SJSA1 (cell line): ENCODE measurements at places on chromosomes 6 and 20.

DNA sequence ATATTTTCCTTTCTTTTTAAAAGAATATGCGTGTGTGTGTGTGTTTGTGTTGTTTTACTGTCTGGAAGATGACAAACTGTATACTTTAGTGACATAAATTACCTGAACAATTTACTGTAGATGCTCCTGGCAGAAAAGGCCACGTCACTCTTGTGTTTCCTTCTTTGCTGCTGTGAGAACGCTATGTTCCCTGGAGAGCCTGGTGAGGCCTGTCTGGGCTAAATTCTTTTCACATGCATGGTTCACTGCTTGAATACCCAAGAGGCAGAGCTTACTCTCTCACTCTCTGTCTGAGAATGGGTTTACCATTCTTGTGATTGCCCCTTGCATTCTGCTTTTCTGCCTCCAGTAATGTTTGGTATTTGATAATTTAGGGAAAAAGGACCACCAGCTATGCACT, 64.3 kb downstream of the EDN1 start:
- H3K27ac ChIP-seq = peak overlapping the region; percentile 58
- DNase-seq = peak; percentile 75
- H3K4me1 ChIP-seq = peaks cover 48% of the 10 kb centered on the region
- no peaks in the 10 kb centered on the region for H3K36me3 ChIP-seq
- no peak overlapping the region for H3K4me3 ChIP-seq

GRCh38 chr20:8435285-8436035, 303.4 kb downstream of the PLCB1 start:
- no peaks in the 10 kb centered on the region for H3K27me3 ChIP-seq
- H3K4me1 ChIP-seq = no peaks in the 10 kb centered on the region
- no peak overlapping the region for H3K4me3 ChIP-seq
- H3K27ac ChIP-seq = no peak overlapping the region
- no peak for DNase-seq

- H3K4me1 ChIP-seq = peaks cover 11% of the 10 kb centered on the region; the same call in 1 of the 2 replicates
- no peak overlapping the region for H3K27ac ChIP-seq
- H3K27me3 ChIP-seq = peaks cover 17% of the 10 kb centered on the region
- no peaks in the 10 kb centered on the region for H3K36me3 ChIP-seq
- no peak overlapping the region for H3K4me3 ChIP-seq
Observed at GRCh38 chr6:40774932-40775331, 187.8 kb upstream of the LRFN2 start.

DNA sequence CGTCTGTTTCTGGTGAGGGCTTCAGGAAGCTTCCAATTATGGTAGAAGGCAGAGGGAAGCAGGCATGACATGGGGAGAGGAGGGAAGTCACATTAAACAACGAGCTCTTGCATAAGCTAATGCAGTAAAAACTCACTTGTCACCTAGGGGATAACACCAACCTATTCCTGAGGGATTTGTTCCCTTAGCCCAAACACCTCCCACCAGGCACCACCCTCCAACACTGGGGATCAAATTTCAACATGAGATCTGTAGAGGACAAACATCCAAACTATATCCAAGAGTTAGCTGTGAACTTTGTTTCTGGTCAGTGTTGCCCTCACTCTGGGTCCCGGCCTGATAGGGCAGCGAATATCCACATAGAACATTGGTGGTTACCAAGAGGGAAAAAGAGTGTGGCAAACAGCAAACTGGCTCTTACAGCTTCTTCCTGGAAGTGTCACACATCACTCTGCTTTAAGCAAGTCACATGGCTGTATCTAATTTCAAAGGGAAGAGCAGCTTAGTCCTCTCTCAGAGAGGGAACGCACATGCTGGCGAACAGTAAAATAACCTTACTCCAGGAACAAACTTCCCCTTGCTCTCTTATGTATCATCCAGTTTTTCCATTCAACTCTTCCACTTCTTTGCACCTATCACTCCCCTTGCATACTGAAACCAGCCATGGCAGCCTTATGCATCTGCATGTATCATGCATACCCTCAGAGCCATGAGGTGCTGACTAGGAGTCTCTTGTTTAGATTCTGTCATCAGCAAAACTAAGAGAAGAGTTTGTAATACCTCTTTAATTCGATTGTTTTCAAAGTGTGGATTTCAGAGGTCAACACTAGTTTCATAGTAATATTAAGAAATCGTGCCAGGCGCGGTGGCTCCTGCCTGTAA, 4.8 kb upstream of the MOCS1 start:
- no peaks in the 10 kb centered on the region for H3K27me3 ChIP-seq
- no peaks in the 10 kb centered on the region for H3K36me3 ChIP-seq
- DNase-seq = no peak
- H3K4me3 ChIP-seq = no peak overlapping the region

GRCh38 chr6:110823146-110823545, 7.9 kb upstream of the CDK19 start:
- no peaks in the 10 kb centered on the region for H3K36me3 ChIP-seq
- H3K27me3 ChIP-seq = no peaks in the 10 kb centered on the region
- H3K4me1 ChIP-seq = peaks cover 7% of the 10 kb centered on the region; the same call in 1 of the 2 replicates
- H3K27ac ChIP-seq = no peak overlapping the region
- DNase-seq = no peak
- H3K4me3 ChIP-seq = no peak overlapping the region

GRCh38 chr6:111824608-111825337, 48.5 kb downstream of the FYN start:
- no peaks in the 10 kb centered on the region for H3K36me3 ChIP-seq
- DNase-seq = no peak
- no peaks in the 10 kb centered on the region for H3K27me3 ChIP-seq
- peak overlapping the region; percentile 83; the same call in 1 of the 2 replicates for H3K27ac ChIP-seq

GRCh38 chr6:36491378-36491965, 48.7 kb downstream of the KCTD20 start:
- H3K36me3 ChIP-seq = peaks cover 76% of the 10 kb centered on the region
- DNase-seq = no peak
- no peak overlapping the region for H3K4me3 ChIP-seq
- peaks cover 36% of the 10 kb centered on the region for H3K4me1 ChIP-seq
- H3K27ac ChIP-seq = no peak overlapping the region
- no peaks in the 10 kb centered on the region for H3K27me3 ChIP-seq

- no peaks in the 10 kb centered on the region for H3K4me1 ChIP-seq
- no peak for DNase-seq
- H3K36me3 ChIP-seq = no peaks in the 10 kb centered on the region
- H3K4me3 ChIP-seq = no peak overlapping the region
Observed at GRCh38 chr6:54817236-54817635, 29.3 kb upstream of the FAM83B start.

- H3K27ac ChIP-seq = no peak overlapping the region
- no peak for DNase-seq
- H3K4me1 ChIP-seq = no peaks in the 10 kb centered on the region
- H3K36me3 ChIP-seq = no peaks in the 10 kb centered on the region
- H3K27me3 ChIP-seq = no peaks in the 10 kb centered on the region
Observed at GRCh38 chr6:24032896-24033688, 92.9 kb upstream of the NRSN1 start.

GRCh38 chr6:116422238-116422637, 38.9 kb upstream of the CALHM6 start:
- no peaks in the 10 kb centered on the region for H3K27me3 ChIP-seq
- H3K27ac ChIP-seq = no peak overlapping the region
- peaks cover 8% of the 10 kb centered on the region for H3K4me1 ChIP-seq
- peaks cover 3% of the 10 kb centered on the region for H3K36me3 ChIP-seq
